ENCODE measurements at places on chromosomes 3 and 15.

DNA sequence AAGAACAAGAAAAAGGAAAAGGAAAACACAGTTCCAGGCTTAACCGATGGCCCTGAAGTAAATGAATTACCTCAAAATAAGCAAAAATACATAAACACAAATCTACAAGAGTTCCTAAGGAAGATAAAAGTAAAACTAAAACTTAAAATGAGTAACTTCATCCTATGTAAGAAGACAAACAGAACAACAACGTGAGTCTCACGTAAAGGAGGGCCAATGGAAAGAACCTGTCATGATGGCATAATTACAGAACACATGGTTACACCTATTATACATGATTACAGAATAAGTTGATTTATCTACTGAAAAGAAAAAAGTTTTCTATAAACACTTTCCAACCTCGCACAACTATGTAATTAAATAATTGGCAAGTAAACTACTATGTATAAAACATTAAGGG is 42.1 kb downstream of the ADAM10 start:
- DNase-seq, result no peak

GRCh38 chr15:54580643-54581042 is 602.4 kb downstream of the UNC13C start:
- DNase-seq, result no peak

DNA sequence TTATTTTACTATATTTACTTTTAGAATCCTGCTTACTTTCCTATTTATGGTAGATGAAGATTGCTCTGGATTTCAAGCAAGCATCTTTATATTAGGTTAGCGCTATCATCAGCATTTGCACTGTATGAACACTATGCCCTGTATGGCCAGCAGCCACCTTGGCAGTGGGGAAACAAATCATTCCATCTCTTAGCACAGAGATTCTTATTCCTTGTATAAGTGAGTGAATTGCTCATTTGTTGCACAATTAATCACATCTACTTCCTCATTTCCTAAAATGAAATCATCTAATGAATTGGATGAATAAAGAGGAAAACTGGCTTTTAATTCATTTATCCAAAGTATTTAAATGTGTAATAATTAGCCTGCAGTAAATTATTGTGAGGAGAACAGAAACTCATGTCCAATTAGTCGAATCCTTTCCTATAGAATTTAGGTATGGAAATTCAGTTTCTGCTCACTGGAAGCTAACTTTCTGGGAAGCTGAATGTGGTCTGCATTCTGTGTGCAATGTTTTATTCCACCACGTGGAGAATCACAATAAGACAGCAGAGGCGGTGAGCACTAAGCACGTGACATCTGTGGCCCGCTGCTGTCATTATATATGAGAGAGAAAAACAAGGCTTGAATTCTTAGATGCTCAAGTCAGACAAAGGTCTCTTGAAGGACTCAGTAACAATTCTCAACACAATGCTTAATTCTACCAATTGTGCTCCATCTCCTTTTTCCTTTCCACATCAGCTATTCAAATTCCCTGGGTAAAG is 93.4 kb downstream of the PEX5L start:
- no peak for DNase-seq

DNA sequence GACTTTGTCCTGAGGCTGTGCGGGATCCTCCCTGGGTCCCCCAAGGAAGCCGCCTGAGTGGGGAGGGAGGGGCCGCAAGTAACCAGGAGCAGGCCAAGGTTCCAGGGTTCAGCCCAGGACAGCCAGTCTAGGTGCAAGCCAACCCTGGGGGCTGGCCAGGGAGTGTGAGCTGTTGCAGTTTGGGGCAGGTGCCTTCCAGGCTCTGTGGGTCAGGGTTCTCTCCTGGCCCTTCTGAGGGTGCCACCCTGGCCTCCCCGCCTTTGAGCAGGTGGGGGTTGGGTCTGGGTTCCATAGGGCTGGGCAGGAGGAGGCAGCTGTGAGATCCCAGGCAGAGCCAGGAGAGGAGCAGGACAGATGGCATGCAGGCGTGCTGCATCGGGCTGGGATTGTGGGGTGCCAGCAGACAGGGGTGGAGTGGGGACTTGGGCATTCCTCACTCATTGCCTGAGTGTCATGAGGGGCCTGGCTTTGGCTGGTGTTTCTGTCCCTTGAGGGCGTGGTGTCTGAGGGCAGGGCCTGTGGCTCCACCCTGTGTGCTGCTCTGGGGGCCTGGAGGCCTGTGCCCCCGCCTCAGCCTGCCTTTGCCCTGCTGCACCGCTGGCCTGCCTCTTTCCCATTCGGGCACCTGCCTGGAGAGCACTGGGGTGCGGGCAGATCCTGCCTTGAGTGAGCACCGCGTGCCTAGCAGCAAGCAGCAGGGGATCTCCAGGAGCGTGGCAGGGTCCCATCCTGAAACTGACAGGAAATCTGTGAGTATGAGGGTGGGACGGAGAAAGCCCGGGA is 18.4 kb downstream of the KLF13 start:
- no peak for DNase-seq

DNA sequence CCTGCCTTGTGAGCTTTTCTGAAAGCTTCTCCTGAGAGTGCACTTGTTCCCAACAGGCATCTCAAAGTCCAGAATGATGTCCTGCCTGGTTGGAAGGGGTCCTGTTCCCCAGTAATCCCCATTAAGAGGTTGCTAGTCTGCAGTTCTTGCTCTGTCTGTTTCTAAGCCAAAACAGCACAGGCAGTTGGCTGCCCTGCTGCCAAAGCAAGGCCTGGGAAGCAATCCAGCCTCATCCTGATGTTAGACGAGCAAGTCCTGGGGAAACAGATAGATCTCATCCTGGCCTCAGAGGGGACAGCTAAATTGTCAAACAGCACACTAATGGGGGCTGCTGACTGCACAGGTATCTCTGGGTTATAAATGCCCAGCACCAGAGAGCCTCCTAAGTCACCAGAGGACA is 198.0 kb downstream of the EPHB1 start:
- DNase-seq, result no peak

Data from bone marrow (tissue), 2 donors.